ENCODE measurements at places on chromosomes 6 and 20.

- DNase-seq, result no peak
These were observed 151.6 kb upstream of the CDH4 start for GRCh38 chr20:61100489-61100888.

GRCh38 chr6:158758451-158758860 is 60.7 kb downstream of the EZR start:
- no peak for DNase-seq

- no peak for DNase-seq
These were observed 39.4 kb upstream of the MYLIP start for GRCh38 chr6:16089232-16090062.

- no peak for DNase-seq
These were observed 108.9 kb downstream of the SNX5 start for GRCh38 chr20:17859616-17860232.

DNA sequence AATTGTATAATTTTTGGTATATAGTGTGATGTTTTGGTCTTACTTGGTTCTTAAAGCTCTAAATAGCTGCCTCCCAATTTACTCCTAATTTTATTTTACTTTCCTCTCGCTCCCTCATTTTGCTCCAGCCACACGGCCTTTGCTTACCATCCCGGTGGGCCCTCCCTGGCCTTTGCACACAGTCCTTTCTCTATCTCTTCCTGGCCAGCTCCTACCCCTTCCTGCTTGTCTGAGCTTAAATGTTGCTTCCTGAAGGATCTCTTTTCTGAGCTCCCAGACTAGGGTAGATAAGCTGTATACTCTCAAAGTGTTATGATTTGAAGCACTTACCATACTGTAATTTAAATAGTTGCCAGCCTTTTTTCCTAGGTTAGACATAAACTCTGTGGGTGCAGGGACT is 121.7 kb downstream of the UTRN start:
- DNase-seq, result no peak

GRCh38 chr20:35432430-35432735 is 5.6 kb downstream of the GDF5 start:
- no peak for DNase-seq
